ENCODE measurements at places on chromosomes 1 and 21. TPM values are rescaled to one million over a fixed set of nuclear protein-coding genes. Genes with fewer than 3 reads are reported as not detected.

Gene PRKAB2
- total RNA-seq: 23.6 TPM

Gene SLAMF9
- total RNA-seq: not detected

Gene UBXN10
- under 0.01 TPM for total RNA-seq

Gene CHRM3
- 0.29 TPM for total RNA-seq

DNA sequence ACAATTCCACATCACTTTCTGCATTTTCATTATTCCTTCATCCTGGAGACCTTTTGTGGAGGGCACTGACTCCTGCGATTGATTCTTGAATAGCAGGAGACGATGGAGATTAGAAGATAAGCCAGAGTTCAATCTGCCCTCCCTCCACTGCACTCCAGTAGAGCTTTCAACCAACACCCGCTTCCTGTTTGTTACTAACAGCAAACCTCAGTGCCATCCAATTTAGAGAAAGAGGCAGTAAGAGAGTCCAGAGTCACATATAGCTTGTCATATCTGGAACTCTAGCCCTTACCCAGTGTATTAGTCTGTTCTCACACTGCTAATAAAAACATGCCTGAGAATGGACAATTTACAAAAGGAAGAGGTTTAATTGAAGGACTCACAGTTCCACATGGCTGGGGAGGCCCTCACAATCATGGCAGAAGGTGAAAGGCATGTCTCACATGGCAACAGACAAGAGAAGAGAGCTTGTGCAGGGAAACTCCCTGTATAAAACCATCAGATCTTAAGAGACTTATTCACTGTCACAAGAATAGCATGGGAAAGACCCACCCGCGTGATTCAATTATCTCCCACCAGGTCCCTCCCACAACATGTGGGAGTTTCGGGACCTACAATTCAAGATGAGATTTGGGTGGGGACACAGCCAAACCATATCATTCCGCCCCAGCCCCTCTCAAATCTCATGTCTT is 55.9 kb downstream of the PCBP3 start:
- H3K27ac ChIP-seq: no peak overlapping the region
- peaks cover 3% of the 10 kb centered on the region for H3K4me1 ChIP-seq
- no peak for DNase-seq
- no peaks in the 10 kb centered on the region for H3K36me3 ChIP-seq
- no peak overlapping the region for H3K4me3 ChIP-seq

DNA sequence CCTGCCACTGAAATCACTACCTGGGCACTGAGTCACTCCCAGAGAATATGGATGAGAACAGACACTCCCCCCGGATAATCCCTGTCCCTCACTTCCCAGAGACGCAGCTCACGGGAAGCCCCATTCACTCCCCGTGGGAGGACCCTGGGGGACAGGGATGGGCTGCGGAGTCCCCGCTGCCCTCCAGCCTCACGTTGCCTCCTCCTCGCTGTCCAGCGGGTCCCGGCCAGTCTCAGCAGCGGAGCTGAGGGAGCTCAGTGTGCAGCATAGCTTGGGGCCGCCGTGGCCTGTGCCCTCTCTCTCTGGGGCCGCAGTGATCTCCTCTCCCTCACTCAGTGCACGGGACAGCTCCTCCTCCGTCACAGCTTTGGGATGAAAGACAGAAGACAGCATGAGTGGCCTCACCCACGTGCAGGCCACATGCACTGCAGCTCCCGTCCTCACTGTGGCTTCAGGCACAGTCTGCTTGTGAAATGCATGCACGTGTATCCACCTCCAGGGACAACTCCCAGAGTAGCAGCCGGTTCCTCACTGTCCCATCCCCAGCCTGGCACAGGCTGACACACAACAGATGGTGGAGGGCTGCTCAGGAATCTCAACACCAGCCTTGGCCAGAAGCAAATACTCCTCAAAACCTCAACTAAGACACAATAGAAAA is 7.4 kb downstream of the CFAP410 start:
- H3K4me3 ChIP-seq: no peak overlapping the region
- H3K36me3 ChIP-seq: peaks cover 6% of the 10 kb centered on the region
- H3K4me1 ChIP-seq: no peaks in the 10 kb centered on the region
- no peaks in the 10 kb centered on the region for H3K27me3 ChIP-seq

DNA sequence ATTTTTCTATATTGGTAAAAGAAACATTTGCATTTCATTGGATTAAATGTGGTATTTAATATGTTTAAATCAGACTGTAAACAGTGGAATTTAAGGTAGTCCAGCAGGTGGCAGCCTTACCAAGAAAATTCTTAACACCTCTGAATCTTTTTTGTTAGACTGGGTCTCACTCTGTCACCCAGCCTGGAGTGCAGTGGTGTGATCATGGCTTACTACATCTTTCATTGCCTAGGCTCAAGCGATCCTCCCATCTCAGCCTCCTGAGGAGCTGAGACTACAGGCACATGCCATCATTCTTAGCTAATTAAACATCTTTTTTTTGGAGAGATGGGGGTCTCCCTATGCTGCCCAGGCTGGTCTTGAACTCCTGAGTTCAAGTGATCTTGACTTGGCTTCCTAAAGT is 98.8 kb downstream of the RABGAP1L start:
- no peaks in the 10 kb centered on the region for H3K27me3 ChIP-seq
- H3K4me3 ChIP-seq: no peak overlapping the region
- no peaks in the 10 kb centered on the region for H3K36me3 ChIP-seq
- no peak overlapping the region for H3K27ac ChIP-seq

DNA sequence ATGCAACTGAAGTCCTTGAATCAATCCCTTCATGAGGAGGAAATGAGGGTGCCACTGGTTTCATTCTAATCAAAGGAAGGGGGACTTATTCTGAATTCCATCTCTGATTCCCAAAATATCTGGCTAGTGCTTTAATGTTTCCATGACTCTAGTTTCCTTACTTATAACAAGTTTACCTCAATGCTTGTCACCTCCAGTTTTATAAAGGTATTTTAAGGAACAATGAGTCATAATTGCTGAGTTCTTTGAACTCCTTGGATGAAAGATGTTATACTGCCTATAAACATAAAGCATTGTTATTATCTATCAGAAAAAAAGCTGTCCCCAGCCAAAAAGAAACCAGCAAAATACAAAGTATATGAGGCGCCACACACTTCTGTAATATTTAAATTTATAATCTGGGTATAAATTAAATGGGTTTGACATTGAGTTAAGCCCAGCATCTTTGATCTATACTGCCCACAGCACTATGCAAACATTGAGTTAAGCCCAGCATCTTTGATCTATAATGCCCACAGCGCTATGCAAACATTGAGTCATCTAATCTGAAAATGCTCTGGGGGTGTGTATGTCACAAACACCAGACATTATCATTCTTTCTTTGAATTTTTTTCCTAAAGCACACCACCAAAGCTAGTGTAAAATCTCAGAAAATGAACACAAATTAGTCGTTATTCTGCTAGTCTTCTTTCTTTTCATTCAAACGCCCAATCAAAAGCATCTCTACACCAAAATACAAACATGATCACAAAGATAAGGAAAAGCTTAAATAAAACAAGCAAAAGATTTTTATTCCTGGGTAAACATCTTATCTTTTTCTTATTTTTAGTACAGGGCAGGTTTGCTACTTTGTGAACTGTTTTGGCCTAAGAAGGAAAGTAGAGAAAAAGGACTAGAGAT is 11.5 kb upstream of the CXADR start:
- no peaks in the 10 kb centered on the region for H3K36me3 ChIP-seq
- no peak overlapping the region for H3K4me3 ChIP-seq
- no peaks in the 10 kb centered on the region for H3K4me1 ChIP-seq

DNA sequence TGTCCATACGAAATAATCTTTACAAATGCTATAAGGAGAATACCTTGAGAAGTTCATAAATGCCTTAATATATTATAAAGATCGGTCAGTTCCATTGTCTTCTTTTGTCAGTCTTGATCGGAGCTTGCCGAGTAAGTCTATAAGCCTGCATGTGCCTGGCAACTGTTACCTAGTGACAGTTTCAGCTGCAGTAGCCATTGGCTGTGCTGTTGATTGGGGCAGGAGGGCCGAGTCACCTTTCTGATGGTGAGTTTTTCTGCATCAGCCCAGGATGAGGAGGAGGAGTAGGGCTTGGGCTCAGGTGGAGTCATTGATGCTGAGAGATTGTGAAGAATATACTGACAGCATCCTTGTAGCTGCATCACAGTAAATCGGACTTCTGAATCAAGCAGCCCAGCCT is 1.9 kb upstream of the GPR52 start:
- H3K36me3 ChIP-seq: no peaks in the 10 kb centered on the region
- H3K4me1 ChIP-seq: no peaks in the 10 kb centered on the region
- H3K27me3 ChIP-seq: no peaks in the 10 kb centered on the region
- no peak for DNase-seq
- H3K27ac ChIP-seq: no peak overlapping the region
